ENCODE measurements at places on chromosomes 6 and 20.

DNA sequence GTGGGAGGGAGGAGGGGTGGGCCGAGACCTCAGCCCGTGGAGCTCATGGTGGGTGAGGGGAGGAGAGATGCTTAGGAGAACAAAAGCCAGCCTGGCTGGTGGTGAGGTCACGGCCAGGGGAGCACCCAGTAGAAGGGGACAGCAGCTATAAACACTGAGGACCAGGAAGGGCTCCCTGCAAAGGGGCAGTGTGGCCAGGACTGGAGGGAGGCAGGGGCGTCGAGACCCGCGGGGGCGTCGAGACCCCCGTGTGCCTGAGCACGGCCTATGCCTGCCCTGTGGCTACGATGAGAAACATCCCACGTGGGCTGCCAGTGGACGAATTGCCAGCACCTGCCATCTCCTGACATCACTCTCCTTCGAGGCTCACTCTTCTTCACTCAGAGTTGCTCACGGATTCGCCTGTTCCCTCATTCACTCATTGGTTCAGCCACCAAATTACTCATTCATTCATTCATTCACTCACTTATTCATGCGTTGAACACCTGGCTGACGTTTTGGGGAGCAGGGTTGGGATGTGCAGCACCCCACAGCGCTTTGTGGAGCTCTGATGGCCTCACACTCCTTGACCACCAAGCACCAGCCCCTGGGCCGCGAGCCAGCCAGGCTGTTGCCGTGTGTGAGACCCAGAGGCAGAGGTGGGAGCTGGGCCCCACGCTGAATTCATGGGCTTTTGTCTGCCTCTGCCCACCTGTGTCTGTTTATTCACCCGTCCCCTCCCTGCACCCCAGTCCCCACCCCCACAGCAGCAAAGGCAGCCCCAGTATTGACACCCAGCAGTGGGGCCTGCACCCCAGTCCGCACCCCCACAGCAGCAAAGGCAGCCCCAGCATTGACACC is 61.2 kb upstream of the BHLHE23 start:
- no peak for DNase-seq

DNA sequence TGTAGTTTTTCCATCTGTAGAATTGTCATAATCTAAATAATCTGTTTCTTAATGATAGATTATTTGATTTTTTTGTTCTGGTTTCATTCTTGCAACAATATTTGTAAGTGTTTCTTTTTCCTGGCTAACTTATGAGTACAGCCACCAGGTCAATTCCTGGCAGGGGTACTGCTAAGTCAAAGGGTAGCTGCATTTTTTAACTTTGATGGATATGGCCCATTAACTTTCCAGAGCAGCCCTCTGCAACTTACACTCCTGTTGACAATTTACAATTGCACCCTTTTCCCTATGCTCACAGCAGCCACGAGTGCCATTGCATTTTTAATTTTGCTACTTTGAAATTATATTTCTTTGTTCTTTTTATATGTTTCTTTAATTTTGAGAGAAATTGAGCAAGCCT is 209.3 kb upstream of the CST7 start:
- no peak for DNase-seq

- no peak for DNase-seq
Measured at GRCh38 chr6:23522792-23523547, 603.0 kb upstream of the NRSN1 start.

DNA sequence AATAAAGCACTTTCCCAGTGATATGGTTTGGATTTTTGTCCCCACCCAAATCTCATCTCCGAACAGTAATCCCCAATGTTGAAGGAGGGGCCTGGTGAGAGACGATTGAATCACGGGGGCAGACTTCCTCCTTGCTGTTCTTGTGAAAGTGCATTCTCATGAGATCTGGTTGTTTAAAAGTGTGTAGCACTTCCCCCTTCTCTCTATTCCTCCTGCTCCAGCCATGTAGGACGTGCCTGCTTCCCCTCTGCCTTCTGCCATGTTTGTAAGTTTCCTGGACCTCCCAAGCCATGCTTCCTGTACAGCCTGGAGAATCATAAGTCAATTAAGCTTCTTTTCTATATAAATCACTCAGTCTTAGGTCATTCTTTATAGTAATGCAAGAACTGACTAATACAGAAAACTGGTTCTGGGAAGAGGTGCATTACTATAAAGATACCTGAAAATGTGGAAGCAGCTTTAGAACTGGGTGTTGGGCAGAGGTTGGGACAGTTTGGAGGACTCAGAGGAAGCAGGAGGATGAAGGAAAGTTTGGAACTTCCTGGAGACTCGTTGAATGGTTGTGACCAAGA is 7.4 kb downstream of the EPM2A start:
- no peak for DNase-seq

DNA sequence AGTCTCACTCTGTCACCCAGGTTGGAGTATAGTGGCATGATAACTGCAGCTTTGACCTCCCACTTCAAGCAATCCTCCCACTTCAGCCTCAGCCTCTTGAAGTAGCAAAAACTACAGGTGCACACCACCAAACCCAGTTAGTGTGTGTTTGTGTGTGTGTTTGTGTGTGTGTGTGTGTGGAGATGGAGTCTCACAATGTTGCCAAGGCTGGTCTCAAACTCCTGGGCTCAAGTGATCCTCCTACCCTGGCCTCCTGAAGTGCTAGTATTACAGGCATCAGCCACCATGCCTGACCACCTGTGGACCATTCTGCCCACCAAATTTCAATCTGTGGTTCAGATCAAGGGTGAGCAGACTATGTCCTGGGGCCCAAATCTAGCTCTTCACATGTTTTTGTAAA is 8.8 kb downstream of the FASTKD5 start:
- DNase-seq, result no peak

DNA sequence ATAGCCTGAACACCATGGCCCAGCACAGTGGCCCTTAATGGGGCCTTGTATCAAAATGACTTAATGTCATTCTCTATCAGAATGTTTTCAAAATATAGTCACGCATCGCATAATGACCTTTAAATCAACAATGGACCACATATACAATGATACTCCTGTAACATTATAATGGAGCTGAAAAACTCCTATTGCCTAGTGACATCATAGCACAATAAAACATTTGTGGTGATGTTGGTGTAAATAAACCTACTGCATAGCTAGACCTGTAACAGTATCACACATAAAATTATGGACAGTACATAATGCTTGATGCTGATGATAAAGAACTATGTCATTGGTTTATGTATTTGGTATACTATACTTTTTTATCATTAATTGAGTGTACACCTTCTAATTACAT is 9.3 kb downstream of the ELOVL5 start:
- DNase-seq, result no peak

All from activated T-cell treated with anti-CD3 and anti-CD28 coated beads for 48 hours (primary cell).